ENCODE measurements at places on chromosomes 3 and 15.

DNA sequence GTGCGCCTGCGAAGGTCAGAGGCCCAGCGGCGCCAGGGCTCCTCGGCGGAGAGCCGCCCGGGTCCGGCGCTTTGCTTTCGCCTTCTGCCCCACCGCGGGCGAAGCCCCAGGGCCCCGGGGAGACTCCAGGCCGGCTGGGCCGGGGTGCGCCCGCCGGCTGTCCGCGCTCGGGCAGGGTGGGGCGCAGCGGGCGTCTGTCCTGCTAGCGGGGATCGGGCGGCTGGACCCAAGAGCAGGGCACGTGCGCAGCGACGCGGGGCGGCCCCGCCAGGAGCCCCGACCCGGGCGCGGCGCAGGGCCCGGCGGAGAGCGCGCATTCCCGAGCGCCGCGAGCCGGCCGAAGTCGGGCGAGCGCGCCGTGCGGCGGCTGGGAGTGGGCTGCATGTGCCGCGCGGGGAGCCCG lies 569 bp upstream of the ALDH1A3 start:
- DNase-seq, result no peak

- no peak for DNase-seq
Observed at GRCh38 chr15:89864958-89865739, 28.6 kb downstream of the AP3S2 start.

DNA sequence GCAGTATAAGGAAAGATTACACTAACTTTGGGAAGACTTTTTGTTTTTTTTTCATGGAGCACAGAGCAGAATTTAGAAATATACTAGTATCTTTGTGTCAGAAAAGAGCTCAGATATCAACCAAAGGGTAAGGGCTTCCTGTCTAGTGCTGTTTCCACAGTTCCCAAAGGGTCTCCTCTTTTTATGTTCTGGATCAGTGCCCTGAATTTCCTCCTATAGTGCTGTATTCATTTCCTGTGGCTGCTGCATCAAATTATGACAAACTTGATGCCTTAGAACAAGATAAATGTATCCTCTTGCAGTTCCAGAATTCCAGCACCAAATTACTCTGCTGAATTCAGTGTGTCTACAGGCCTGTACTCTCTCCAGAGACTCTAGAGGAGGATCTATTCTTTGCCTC lies 219.8 kb upstream of the THRB start:
- no peak for DNase-seq

DNA sequence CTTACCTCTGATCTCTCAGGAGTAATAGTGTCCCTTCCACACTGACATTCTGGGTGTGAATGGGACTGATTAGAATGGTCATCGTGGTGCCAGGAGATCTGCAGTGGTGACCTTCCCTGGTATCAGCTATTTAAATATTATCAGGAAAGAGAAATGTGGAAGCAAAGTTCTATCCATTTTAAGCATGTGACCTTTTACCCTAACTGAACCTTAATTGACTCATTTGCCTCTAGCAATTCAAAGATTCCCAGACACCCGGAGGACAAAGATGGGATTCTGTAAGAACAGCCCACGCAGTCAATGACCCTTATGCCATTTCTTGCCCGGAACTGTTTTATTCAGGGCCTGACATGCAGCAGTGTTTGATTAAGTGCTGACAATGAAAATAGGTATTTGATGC lies 10.3 kb downstream of the LIPC start:
- DNase-seq, result peak; percentile 46

- peak; percentile 38 for DNase-seq
Observed at GRCh38 chr15:40511472-40512133, 40.8 kb downstream of the CHST14 start.

DNA sequence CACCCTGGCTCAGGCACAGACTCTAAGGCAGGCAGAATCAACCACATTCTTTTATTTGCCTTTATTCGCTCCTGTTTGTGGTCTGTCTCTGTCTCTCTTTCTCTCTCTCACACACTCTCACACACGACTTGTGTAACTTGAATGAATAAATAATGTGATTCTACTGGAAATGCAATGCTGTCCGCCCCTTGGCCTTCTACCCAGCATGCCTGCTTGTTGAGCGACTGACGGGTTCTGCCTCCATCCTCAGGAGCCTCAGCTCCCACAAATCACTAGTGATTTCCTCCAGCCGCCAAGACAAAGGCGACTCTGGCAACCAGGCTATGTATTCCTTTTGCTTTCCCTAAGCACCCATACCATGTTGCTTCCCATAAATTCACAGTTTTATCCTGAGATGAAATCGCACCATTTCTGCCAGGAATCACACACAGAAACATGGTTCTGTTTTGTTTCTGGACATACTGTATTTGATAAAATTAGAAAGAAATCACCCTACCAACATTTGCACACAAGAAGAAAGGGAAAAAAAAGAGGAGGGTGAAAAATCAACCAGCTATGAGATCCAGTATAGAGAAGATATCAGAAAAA lies 460.8 kb downstream of the MAGI1 start:
- DNase-seq, result no peak

DNA sequence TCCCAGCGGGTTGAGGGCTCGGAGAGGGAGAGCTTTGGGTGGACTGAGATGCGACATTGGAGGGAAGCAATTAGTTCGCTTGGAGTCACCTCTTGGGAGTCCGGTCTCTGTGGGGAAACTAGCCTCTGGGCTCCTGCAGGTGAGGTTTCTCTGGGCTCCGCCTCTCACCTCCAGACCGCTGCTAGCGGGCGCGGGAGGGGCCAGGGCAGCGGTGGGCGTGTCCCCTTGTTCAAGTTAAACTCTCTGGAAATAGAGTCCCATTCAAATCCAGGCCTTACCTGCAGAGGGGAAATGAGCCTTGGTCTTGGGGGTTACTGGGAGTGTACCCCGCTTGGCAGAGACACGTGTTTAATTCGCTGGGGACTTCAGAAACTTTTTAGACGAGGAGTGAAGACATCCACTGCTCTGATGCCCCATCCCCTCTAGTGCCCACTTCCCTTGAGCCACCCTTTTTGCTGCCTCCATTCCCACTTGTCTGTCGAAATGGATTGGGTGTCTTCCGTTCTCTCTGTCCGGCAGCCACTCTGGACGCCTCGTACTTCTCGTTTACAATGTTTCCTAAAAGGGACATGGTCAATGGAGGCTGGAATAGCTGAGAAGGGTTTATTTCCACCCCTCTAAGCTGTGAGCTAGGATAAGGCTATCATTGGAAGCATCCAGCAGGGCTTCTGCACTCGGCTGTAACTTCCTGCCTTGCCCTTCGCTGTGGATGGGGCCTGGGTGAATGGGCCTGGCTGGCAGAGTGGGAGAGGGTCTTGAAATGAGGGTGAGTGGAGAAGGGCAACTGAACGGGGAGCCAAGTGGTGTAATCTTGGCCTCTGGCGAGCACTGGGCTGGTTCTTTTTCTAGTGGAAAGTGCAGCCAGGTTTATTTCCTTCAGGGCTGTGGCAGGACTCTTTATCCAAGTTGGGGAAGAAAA lies 1.1 kb downstream of the MITF start:
- peak; percentile 32 for DNase-seq

- peak; percentile 51 for DNase-seq
Observed at GRCh38 chr15:59364248-59364647, 8.4 kb downstream of the MYO1E start.

GRCh38 chr15:100897221-100898151 lies 17.9 kb downstream of the ALDH1A3 start:
- DNase-seq, result no peak

DNA sequence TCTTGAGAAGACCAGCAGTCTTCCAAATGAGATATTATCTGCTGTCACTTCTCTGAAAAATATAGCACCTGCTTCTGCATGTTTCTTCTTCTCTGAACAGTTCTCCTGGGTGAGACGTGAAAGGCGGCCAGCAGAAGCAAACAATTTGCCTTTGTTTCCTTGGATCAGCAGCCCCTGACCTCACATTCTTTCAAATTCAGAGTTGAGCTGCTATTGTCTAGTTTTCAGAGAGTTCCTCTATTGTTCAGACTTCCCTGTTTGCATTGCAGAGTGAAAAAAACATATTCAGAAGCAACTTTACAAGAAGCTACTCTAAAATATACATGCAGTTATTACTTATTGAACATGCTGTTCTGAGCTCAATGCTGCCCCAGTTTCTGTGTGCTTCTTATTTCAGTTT lies 653.6 kb downstream of the NAALADL2 start:
- no peak for DNase-seq

DNA sequence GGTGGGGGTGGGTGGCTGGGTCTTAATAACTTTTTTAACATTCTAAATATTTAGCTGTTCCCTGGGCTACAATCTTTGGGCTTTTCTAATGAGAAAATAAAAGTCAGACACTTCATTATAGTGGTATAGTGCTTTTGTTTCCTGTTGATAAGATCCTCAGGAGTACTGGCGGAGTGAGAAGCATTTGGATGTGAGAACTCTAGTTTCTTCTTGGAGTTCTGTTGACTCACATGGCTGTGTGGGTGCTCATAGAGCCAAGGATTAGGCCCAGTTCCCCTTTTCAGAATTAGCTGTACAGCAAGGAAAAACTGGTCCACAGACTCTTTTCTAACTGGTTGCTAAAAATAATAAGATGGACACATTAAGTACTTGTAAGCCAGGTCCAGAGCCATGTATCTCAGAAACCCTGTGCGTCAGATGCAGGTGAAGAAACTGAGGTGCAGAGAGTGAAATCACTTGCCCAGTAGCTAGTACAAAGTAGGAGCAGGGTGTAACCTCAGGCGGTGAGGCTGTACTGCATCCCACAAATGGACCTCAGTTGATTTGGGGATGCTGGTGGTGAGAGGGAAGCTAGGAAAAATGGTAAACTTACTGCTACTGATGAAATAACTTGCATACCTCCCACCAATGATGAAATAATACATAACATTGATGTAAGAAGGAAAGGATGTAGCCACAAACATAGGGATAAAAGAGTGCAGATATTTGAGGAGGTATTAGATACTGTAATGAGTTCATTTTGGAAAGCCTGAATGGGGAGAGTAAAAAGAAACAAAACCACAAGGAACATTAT lies 2.3 kb downstream of the ITPR1 start:
- DNase-seq, result no peak

GRCh38 chr3:40172560-40172959 lies 136.9 kb upstream of the EIF1B start:
- DNase-seq, result no peak

GRCh38 chr15:89660556-89660955 lies 5.3 kb upstream of the KIF7 start:
- no peak for DNase-seq

DNA sequence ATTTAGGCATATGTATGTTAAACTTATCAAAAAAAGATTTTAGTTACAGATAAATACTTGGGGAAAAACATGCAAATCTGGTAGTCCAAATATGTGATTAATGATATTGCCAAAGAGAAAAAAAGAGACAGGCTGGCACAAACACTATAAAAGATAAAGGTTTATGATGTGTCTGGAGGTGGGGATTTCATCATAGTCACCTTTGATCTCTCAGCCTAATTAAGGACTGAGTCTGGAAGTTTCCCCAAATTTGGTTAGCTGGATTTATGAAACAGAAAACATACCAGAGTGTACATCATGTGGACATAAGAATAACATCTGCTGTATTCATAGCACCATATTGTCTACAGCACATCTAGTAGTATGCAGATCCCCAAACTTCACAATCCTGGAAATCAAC lies 157.0 kb downstream of the FGF12 start:
- no peak for DNase-seq

DNA sequence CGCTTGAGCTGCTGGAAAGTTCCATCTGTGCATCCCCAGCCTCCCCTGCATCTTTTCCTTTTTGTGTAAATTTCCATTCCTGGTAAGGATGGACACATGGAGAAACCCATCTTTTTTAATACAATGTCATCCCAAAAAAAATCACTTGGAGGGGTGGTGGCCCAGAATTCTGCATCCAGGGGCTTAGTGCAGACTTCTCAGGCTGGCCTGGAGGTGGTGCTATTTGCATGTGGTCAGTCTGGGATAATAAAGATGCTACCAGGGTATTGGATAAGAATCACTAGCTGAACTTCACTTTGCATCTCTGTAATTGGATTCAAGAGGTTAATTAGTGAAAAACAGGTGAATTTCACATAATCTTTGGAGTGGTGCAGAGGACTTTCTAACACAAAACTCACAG lies 1.8 kb upstream of the ZSCAN2 start:
- DNase-seq, result peak; percentile 53

DNA sequence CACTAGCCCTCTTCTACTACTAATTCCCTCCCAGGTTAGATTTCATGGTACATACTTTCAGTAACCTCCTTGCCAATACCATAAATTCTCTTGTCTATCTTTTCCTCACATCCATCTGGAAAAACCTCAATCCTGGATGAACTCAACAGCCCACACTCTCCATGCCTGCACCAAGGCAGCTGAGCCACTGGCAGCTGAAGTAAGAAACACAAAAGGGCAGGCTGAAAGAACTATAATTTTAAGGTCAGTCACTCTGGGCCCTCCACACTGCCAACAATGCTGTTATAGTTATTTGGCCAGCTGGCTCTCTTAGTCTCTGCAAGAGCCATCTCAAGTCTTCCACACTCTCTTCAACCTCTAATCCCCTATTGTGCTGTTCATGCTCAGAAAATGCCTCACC lies 15.1 kb upstream of the TIPARP start:
- no peak for DNase-seq

DNA sequence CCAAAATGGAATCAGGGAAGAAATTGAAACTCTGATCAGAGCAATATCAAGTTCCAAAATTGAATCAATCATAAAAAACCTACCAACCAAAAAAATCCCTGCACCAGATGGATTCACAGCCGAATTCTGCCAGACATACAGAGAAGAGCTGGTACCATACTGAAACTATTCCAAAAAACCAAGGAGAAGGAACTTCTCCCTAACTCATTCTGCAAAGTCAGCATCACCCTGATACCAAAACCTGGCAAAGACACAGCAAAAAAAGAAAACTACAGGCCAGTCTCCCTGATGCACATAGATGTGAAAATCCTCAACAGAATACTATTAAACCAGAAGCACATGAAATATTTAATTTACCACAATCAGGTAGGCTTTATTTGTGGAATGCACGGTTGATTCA lies 118.1 kb downstream of the MYRIP start:
- no peak for DNase-seq

GRCh38 chr15:86837294-86838061 lies 757.8 kb downstream of the AGBL1 start:
- no peak for DNase-seq

DNA sequence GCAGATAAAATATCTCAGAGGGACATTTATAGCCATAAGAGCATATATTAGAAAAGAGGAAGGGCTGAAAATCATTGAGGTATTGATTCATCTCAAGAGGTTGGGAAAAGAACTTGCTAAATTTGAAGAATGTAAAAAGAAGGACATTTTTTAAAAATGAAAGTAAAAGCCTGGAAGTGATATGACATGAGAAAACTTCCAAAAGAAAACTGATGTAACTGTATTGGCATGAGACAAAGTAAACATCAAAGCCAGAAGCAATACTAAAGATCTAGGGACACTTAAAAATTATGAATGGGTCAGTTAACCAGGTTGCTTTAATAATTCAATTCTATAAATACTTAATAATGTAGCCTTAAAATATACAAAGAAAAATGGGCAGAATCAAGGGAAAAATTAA lies 31.9 kb downstream of the CEP63 start:
- DNase-seq, result peak; percentile 51

All from M059J (cell line).